ENCODE measurements at places on chromosomes 16 and 17.
A peak's percentile ranks its signal among the peaks of the same experiment; 100 is the strongest.

GRCh38 chr16:363110-363765, 7.1 kb downstream of the MRPL28 start:
- no peak for DNase-seq

DNA sequence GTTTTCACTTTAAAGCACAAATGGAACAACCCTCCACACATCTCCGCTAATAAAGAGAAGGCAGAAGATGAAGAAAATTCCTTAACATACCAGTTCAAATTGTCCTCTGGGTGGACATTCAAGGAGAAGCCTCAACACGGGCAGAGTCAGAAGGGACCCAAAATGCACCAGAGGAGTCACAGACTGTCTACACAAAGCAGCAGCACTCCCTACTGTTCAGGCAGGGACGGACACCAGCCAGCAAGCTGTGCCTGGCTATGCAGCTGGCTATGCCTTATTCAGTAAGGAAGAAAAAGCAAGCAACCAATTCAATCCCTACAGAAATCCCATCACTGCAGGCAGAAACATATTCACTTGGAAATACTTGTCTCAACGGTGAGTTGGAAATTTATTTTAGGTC, 8.1 kb downstream of the DNAJC7 start:
- DNase-seq: no peak

DNA sequence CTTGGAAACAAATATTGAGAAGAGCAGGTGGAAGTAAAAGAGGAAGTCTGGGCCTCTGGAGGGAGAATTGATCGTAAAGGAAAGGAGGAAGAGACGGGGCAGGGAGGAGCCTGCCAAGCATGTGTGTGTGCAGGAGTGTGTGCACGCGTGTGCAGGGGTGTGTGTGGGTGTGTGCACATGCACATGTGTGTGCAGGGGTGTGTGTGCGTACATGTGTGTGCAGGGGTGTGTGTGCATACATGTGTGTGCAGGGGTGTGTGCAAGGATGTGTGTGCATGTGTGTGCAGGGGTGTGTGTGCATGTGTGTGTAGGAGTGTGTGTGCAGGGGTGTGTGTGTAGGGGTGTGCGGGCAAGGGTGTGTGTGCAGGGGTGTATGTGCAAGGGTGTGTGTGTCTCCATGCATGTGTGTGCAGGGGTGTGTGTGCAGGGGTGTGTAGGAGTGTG, 10.0 kb downstream of the CEP295NL start:
- no peak for DNase-seq

DNA sequence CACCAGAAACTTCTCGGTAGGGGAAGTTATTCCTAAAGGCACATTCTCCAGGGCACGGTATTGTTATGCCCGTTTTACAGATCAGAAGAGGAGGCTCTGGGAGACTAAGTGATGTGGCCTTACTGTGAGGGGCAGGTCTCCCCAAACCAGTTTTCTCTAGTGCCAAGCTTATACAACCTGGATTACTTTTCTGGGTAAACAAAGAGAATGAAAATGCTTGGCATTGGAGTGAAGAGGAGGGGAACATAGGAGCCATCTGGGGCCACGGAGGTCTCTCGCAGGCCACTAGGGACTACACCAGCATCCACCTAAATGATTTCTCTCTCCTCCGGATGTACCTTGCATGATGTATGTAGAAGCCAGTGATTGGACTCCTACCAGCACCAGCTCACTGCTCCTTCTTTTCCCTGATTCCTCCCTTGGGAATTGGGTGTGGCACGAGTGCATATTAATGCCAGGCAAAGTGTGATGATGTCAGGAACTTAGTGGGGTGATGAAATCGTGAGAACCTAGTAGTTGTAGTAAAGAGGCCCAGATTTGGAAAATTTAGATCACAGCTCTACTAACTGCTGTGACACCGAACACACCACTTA, 674 bp downstream of the TOM1L1 start:
- no peak for DNase-seq

GRCh38 chr17:73255671-73256181, 6.0 kb downstream of the CPSF4L start:
- DNase-seq: peak; percentile 23

DNA sequence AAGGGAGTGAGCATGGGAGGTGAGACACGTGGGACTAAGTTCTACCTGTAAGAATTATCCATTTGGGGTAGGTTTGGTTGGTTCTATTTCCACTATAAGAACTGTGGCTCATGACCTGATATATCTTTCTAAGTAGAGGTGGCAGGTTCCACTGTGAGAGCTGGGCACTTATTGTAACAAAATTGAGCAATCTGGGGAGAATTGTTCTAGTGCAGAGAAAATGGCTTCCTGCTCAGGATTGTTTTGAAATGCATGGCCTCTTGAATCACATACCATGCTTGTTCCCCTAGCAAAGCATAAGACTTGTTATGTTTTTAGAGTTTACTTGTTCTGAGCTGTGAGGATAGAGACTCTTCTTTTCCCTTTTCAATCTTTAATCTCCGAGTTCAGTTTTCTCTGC, 125.9 kb downstream of the MAP2K6 start:
- no peak for DNase-seq

- no peak for DNase-seq
Observed at GRCh38 chr16:84501077-84501735, 3.3 kb downstream of the MEAK7 start.
